ENCODE measurements at places on chromosomes 4 and X.

- DNase-seq, result no peak
These were observed 101.4 kb upstream of the GPC4 start for GRCh38 chrX:133516686-133517085.

- no peak for DNase-seq
These were observed 137.8 kb downstream of the GUCY2F start for GRCh38 chrX:109344101-109344500.

GRCh38 chr4:103757631-103758030 lies 37.8 kb upstream of the TACR3 start:
- DNase-seq, result no peak

DNA sequence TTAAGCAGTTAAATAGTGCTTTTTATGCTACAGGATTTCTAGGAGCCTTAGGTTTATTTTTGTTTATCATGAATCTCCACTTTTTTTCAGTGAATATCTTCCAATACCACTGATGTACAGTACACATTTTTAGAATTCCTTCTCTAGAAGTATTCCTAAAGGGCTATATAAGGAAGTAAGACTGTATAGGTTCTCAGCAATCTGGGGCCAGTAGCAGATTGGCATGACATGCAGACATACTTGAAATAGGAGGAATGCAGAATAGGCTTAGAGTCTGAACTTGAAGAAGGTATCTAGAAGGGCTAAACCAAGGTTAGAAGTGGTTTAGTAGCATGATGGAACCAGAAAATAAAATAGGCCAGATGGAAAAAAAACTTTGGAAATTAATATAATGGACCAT lies 29.8 kb downstream of the HEPH start:
- DNase-seq, result no peak

- no peak for DNase-seq
These were observed 165.5 kb downstream of the PRR32 start for GRCh38 chrX:126985027-126985426.

DNA sequence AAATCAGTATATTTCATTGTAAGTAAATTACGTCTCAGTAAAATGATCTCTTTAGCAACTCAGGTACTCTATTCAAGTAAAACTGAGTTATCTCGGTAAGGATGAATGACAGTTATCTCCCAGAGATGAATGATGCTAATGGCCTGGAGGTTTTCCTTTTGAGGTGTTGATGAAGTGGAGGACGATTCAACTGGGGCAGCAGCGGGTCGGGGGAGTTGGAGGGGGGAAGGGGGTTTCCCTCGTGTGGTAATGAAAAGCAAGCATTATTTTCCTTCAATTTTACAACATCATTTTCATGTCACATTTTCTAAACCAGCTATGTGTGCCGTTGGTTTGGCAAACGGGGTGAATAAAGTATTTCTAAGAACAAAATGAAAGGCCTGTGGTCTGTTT lies 92.4 kb upstream of the ATXN3L start:
- DNase-seq, result no peak

GRCh38 chr4:45865781-45866180 lies 258.1 kb downstream of the GABRG1 start:
- DNase-seq, result no peak

DNA sequence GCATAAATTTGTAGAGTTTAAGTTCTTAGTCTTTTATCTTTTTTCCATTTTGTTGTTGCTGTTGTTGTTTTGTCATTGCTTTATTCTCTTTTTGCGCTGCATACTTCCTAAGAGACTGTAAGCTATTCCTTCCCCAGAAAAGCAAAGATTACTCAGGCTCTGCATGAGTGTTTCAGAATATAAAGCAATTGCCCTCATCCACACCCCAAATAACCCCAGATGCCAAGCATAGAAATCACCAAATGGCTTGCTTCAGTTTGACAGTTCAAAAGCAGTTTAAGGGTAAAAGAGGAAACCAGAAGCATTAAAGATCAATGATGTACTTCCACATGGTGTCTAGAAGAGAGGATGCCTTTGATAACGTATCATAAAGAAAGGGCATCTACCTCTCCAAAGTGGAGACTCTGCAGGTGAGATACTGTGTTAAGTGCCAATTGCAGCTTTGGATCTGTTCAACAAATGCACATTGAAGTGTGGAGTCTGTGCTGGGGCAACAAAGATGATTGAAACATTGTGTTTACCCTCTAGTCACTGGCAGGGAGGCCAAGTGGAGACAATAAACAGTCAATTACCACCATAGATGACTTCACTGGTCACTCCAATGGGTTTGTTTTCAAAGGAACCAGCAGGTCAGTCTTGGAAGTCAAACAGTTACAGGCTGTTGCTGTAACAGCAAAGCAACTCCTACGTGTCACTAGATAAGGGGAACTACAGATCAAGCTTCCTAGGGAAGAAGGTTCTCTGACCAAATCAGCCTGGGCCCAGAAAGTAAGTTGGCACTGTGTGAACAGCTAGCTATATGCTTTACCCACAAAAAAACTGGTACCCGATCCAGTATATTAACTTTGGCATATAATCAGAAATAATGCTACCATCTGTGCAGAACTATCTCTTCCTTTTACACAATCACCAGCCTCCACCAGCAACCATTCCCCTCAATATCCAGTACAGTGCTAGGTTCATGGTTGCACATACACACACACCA lies 40.6 kb upstream of the IL21 start:
- DNase-seq, result no peak

DNA sequence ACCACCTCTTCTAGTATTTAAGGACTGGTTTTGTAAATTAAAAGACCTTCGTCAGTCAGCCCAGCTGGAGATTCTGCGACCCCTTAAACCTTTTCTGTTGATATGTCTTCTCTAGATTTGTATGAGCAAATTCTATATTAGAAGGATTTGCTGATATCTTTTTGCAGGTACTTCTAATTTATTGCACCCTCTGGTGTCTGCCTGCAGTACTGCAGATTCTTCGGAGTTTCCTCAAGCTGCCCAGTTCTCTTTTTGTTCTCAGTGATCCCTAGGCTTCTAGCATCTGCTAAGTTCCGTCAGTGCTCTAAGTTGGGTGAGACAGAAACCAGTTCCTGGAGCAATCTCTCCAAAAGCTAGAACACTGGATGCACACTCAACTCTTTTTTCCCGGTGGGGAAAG lies 545.2 kb downstream of the C4orf33 start:
- peak; percentile 1 for DNase-seq

- no peak for DNase-seq
These were observed 65.3 kb upstream of the FBXW7 start for GRCh38 chr4:152601156-152601555.

DNA sequence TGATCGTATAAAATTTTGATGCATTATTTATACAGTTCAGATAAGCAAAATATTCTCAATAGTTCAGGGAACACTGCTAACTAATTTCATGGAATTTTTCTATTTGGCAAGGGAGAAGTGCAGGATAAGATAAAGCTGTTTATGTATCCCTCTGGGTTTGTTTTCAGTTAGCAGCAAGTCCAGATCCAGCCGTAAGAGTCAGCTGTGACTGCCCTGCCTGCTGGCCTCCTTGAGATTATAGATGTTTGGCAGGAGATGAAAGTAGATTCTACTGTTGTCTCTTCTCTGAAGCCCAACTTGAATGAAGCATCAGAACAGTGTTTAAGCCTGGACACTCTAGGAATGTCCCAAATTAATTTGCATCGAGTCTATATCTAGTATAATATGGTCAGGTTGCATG lies 29.5 kb downstream of the ANTXR2 start:
- no peak for DNase-seq

GRCh38 chr4:74474345-74475090 lies 29.6 kb downstream of the AREG start:
- DNase-seq, result no peak

DNA sequence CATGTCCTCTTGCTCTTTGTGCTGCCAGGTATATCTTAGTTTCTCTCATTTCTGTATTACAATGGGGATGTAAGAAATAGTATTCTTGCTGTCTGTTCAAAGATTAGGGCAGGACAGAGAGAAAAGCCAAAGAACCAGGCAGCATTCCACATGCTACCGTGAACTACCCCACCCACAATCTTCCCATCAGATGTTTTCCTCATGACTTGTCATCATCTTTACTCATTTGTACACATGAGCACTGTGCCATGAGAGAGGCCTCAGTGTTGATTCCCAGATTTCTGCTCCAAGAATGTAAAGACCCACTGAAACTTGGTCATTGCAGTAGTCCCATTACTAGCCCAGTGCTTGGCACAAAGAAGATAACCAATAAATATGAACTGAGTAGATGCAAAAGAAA lies 354.6 kb upstream of the RASGEF1B start:
- no peak for DNase-seq

DNA sequence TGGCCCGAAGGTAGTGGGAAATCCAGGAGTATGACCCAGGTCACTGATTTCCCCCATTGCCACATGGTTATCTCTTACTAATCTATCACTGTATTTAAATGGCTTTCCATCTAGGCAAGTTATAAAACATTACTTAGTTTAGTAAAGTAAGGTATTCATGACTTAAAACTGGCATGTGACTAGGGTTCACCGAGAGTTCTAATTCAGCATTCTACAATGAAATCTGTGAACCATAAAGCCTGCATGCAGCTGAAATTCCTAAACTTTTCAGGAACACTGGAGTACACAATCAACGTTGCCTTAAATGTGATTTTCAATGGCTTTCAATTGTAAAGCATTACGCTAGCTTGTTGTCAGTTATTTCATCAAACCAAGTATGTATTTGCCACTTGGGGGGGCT lies 22.7 kb upstream of the PRPS2 start:
- no peak for DNase-seq

DNA sequence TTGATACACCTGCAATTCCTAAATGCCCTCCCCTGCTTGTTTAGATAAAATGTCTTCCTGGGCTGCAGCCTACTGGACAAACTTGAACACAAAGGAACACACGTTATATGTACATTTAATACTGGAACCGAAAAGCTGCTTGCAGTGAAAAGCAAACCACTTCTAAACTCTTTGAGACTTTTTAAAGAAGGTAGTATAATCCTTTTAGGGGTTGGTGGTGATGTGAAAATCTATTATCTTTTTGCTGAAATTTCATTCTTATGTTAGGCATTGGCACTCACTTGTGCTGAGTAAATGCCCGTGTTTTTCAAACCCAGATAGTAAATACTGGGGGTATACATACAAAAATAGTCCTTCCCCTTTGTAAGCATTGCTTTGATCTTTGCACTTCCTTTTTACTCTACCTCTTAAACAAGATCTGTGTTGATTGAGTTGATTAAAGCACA lies 2.2 kb downstream of the NFKB1 start:
- DNase-seq, result no peak

GRCh38 chr4:98245226-98245625 lies 16.0 kb upstream of the RAP1GDS1 start:
- DNase-seq, result no peak

DNA sequence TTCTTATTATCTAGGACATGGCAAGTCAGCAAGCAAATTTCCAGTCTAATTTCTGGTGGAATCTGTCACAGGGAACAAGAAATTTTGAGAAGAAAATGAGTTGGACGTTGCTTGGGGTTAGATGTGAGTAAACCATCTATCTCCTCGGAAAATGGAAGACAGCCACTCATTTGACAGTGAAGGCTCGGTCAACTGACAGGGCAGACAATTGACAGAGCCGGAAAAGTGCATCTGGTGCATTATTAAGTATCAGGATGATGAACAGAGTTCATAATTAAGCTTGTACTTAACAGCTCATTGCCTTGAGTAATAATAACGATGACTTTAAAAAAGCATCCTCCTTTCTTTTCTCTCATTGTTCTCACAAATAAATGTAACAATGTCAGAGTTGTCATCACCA lies 168.4 kb downstream of the MAD2L1 start:
- DNase-seq, result no peak

DNA sequence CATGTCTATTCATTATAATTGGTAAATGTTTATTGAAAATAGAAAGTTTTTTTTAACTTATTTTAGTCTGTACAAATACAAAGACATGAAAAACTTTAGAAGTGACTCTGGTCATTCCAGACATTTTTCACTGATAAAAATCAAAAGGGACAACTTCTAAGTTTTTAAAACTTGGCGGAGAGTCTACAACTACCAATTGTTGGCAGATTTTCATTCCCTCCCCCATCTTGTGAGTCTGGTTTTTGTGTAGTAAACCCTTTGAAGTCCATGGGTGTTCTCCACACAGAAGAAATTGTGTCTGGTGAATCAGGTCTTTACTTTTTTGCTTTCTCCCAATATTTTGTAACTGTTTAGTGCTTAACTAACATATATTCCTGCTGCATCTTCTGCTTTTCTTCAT lies 336.5 kb downstream of the PDGFC start:
- DNase-seq, result no peak

DNA sequence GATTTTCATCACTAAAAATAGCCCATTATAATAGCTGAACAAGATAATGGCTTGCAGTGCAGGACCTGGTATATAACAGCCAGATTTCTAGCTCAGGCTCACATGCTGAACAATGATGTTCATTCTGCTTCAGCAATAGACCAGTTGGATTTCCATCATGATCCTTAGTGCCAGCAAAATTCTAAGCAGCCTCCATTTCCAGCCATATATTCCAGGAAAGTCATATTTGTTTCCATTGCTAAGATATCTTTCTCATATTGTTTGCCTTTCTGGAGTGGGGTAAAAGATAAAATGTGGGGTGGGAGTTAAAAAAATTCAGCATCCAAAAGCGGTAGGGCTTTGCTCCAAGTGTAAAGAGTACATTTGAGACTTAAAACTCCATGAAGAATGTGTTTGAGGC lies 2344.1 kb downstream of the PCDH7 start:
- no peak for DNase-seq

DNA sequence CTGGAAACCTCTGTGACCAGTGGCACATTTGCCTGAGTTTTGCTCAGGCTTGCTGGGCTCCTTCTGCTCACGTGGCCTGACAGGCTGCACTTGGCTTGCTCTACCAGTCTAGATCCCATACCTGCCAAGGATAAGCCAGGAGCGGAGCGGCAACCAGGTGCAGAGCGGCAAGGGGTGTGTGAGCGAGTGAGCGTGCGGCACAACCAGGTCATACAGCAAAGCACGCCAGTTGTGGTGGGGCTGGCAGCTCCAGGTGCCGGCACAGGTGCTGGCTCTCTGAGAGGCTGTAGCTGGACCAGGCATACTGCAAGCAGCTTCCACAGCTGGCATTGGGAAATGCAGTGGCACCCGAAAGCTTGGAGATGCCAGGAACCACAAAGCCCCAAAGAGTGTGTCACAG lies 1495.1 kb downstream of the PCDH7 start:
- DNase-seq, result no peak

GRCh38 chrX:120560405-120560841 lies 339 bp downstream of the CUL4B start:
- no peak for DNase-seq

- no peak for DNase-seq
These were observed 133.5 kb upstream of the NUDT6 start for GRCh38 chr4:123055943-123056342.
